ENCODE measurements at places on chromosomes 13 and 19. TPM values are rescaled to one million over a fixed set of nuclear protein-coding genes. Genes with fewer than 3 reads are reported as not detected.

DNA sequence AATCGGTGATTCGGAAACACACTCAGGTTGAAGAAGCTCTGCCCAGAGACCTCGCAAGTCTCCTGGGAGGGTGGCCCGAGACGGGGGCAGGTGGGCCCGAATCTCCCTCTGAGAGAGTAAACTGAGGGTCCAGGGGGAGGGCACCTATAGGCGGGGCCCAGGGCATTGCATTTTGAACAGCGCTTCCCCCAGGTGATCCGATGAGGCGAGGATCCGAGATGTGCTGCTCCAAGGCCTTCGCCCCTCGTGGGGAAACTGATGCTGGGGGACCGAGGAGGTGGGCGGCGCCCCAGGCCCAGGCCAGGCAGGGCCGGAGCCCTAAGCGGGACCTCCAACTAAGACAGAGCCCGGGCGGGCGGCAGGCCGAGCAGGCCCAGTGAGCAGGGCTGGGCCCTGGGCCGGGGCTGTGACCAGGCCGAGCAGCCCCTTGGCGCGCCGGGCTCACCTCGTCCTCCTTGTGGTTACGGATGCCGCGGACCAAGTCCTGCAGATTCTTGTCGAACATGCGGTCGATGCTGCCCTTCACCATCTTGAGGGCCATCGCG, 500 bp downstream of the AP3D1 start:
- peak; percentile 14 for DNase-seq

DNA sequence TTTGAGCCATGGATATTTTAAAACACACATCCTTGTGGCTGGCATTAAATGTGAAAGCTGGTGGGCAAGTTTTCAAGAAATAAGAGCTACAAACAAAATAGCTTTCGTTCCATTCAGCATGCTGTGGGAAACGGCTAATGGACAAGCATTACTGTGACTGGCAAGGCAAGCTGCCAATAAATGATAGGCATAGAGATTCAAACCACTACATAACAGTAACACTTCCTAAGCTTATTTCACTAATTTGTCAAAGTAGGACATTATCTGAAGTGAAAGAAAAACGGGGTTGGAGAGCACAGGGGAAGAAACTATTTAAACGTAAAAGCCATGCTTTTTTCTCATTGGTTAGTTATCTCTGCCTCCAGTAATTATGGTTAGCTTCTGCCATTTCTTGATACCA, 26.0 kb downstream of the OBI1 start:
- no peak for DNase-seq

Gene IQCN
- 0.50 TPM for total RNA-seq

DNA sequence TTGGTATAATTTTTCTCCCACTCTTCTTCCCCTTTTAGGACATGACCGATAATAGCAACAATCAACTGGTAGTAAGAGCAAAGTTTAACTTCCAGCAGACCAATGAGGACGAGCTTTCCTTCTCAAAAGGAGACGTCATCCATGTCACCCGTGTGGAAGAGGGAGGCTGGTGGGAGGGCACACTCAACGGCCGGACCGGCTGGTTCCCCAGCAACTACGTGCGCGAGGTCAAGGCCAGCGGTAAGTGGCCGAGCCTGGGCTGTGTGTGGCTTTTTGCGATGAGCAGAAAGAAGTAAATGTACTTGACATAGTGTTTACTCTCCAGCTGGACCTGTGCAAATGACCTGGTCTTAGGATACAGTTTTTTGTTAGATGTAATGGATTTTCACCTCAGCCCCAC, 102.5 kb downstream of the ARHGEF7 start:
- no peak for DNase-seq

DNA sequence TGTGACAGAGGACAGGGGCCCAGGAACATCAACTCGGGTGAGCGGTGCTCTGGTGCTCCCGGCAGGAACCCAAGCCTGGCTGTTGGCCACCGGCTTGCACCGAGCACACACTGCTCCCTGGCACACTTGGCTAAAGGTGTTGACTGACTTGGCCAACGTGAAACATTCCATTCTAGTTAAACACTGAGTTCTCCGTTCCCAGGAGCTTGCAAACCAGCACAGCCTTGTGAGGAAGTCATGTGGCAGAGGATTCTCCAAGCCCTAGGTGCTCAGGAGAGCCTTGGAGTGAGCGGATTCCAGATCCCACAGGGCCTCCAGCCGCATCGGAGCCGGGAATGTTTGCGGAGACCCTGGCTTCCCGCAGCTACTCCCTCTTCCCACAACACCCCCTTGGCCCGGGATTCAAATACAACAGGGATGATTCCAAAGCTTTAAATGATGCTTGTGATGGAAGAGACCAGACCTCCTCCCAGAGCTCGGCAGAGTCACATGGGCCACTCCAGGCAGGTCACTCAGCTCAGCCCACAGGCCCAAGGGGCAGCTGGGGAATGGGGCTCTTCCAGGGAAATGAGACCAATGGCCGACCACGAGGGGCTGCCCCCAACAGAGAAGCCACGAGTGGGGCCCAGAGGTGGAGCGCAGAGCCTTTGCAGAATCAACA, 2.9 kb downstream of the C13orf46 start:
- peak; percentile 79 for DNase-seq
